ENCODE measurements at places on chromosomes 5 and 9.

- no peak for DNase-seq
Measured at GRCh38 chr9:98805506-98806272, 1.8 kb upstream of the GALNT12 start.

DNA sequence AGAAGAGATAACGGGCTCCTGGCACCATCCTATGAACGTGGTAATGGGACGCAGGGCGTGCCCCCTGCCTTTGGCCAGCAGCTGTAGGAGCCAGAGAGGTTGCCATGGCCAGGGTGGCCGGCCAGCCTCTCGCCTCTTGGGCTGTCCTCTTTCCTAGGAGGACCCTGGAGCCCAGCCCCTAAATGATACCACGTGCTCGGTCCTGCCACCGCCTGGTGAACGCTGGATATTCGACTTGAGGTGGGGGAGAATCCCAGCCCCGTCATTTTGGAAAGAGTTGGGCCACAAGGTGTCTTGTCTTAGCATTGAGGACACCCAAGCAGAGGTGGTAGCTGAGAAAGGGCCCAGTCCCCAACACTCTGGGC lies 391 bp upstream of the NRG2 start:
- no peak for DNase-seq

- DNase-seq = no peak
Measured at GRCh38 chr9:119523508-119523907, 154.3 kb upstream of the BRINP1 start.

DNA sequence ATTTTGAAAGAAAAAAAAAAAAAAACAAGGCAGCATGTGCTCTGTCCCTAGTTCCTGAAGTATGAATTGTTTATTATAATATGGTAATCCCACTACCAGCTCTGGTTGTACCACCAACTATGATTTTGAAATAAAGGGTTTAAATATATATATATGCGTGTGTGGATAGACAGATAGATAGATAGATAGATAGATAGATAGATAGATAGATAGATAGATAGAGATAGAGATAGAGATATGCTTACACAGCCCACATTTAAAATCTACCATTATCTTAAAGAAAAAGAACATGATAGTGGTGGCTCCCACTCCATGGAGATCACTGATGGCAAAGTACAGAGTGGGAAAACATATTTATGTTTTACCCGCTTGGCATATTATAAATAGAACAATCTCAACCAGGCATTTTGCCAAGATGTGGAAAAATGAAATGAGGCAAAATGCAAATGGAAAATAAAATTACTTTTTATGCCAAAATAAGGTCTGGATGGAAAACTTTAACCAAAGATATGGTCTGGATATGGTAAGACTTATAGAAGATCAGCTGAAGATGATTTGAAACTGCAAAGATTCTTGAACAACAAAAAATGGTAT lies 170.0 kb downstream of the ARL15 start:
- DNase-seq = no peak

DNA sequence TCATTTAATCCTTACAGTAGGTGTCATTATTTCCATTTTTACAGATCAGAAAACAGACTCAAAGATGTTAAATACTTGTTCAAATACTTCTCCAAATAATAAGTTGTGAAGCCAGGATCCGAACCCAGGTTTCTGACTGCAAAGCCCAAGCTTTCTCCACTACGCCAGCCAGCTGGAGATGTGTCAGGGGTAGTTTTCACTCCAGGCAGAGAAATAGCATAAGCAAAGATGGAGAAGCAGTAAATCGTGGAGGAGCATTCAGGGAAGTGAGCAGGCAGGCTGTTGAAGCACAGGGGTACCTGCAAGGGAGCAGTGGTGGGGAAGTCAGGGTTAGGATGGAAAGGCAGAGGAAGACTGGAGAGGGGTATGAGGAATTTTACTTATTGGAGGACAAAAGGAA lies 2.9 kb downstream of the TLN1 start:
- no peak for DNase-seq

- no peak for DNase-seq
Measured at GRCh38 chr9:86580688-86581087, 226.5 kb upstream of the TUT7 start.

Measured in hepatic stellate cell (primary cell).